ENCODE measurements at places on chromosomes 7 and 10.

- DNase-seq, result peak; percentile 78
Measured at GRCh38 chr10:73647211-73647874, 6.1 kb upstream of the MYOZ1 start.

DNA sequence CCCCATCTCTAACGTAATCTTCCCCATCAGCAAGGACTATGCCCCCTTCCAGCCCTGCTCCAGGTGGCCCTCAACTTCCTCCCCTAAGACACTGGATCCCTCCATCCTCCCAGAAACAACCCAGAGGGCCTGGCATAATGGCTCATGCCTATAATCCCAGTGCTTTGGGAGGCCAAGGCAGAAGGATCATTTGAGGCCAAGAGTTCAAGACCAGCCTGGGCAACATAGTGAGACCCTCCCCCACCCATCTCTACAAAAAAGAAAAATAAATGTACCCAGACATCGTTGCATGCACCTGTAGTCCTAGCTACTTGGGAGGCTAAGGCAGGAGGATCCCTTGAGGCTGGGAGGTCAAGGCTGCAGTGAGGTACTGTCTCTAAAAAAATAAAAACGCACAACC is 42.6 kb downstream of the TMEM130 start:
- no peak for DNase-seq

GRCh38 chr10:61148451-61148850 is 204.5 kb upstream of the RHOBTB1 start:
- DNase-seq, result no peak

GRCh38 chr7:45435846-45436245 is 138.3 kb upstream of the ADCY1 start:
- no peak for DNase-seq

DNA sequence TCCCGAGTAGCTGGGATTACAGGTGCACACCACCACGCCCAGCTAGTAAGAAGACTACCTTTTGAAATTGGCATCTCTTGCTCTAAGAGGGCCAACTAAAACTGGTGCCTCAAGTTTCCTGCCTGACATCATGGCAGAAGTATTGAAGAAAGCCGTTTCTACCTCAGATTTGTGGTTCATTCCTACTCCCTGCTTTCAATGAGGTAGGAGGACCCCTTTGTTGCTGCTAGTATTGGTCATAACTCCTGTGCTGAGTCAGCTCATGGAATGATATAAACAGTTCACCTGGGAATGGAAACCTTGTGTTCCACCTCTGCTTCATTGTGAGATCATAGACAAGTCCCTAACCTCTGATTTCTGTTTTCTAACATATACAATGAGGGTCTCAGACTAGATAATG is 82.8 kb downstream of the CDK6 start:
- no peak for DNase-seq

DNA sequence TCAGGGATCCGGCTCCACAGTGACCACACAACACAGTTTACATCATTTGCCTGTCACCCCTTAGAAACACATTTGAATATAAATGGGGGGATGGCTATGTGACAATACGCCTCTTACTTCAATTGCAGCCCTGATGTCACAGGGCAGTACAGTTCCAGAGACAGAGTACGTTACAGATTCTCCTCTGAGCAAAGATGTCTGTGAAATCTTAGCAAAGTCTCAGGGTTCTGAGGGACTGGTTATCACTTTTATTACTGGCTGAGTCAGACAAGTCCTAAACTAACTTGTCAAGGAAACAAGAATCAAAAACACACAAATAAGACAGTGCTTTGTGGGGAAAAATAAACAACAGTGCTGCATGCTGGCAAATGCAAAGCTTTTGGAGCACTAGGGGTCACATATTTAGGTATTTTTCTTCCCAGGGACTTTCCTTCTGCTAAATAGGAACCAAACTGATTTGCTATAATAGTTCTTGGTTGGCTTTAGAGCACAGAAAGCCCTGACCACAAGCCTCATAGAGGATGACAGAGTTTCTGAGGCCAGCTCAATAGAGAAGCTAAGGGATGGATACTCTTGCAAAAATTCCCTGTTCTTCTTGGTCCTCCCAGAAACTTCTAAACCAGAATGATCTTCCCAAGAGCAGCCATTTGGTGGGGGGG is 501.6 kb downstream of the GRID1 start:
- DNase-seq, result no peak

GRCh38 chr10:118046395-118047156 is at the start of gene RAB11FIP2:
TSS of gene RAB11FIP2 (minus strand) at chr10:118046941. CDS start at chr10:118046163, 778 bp downstream.
- peak; percentile 96 for DNase-seq

DNA sequence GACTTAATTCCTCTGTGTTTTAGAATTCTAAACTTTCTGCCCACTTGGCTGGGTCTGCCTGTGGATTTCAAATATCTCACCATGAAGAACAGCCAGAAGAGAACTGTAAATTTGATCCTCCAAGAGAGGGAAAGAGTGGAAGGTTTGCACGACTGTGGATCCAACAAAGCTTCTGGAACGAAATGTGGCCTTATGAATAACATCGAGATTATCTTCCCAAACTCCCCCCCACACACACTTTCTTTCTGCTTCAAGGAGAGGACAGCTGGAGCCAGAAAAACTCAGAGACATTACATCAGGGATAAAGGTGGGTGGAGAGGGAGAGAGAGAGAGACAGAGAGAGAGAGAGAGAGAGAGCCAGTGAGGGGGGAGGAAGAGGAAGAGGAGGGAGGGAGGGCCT is 570.1 kb upstream of the MGMT start:
- no peak for DNase-seq

DNA sequence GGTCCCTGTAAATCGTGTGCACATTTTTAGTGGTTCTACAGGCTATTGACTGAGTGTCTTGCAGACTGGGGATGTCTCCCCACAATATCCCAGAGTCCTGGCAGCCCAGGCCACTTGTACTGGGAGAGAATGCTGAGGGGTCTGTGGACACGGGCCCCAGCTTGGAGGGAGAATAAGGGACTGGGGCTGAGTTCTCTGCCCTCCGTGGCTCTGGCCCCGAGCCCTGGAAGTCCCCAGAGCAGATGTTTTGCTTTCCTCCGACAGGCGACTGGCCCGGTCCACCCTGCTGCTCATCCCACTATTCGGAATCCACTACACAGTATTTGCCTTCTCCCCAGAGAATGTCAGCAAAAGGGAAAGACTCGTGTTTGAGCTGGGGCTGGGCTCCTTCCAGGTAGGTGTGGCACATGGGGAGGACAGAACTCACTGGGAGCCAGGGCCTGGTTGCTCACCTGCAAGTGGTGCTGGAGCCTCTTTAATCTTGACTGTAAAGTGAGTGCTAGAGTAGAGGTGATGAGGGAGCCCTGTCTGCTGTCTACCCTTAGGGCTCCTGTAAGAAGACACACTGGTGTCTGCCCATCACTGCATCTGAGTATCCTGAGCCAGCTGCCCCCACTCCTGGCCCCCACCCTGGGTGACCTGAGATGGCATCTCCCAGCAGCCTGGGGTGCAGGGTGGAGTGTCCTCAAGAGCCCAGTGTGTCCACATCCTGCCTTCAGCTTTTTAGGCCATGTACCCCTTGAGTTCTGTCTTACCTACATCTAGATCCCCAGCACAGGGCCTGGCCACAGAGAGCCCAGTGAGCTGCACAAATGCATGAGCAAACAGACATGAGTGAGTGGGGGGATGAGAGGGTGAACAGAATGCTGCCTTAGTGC is 51.1 kb downstream of the ADCYAP1R1 start:
- DNase-seq, result no peak

All from WTC11 (cell line).